Myocyte (in vitro differentiated cells): ENCODE measurements at places on chromosomes 1 and 21. TPM values are rescaled to one million over a fixed set of nuclear protein-coding genes. Genes with fewer than 3 reads are reported as not detected.

Gene COL16A1
- total RNA-seq = 27.9 and 37.7 TPM in 2 replicates

Gene TMCC2
- 15.0 and 24.0 TPM in 2 replicates for total RNA-seq

Gene CNR2
- total RNA-seq = not detected in 2 replicates

Gene TNFRSF18
- 0.47 TPM in 1 of 2 replicates, not detected in the other for total RNA-seq

Gene DYNLT4
- not detected in 2 replicates for total RNA-seq

Gene CXADR
- not detected in 2 replicates for total RNA-seq

Gene ATP1A2
- 28.2 and 60.4 TPM in 2 replicates for total RNA-seq

Gene TRPM2
- not detected in 2 replicates for total RNA-seq

Gene GNG4
- not detected in 2 replicates for total RNA-seq

Gene AVPR1B
- not detected in 2 replicates for total RNA-seq

Gene PLA2G5
- not detected in 2 replicates for total RNA-seq

Gene MTARC1
- 0.31 and 0.51 TPM in 2 replicates for total RNA-seq

Gene SH3BGR
- 17.4 and 24.5 TPM in 2 replicates for total RNA-seq

Gene SPRR2F
- total RNA-seq = not detected in 2 replicates

Gene ANGPTL3
- not detected in 2 replicates for total RNA-seq

Gene FNDC5
- total RNA-seq = 392 and 577 TPM in 2 replicates

Gene CYP4A22
- total RNA-seq = not detected in 2 replicates

Gene DUSP23
- 14.9 and 26.5 TPM in 2 replicates for total RNA-seq

Gene QSOX1
- total RNA-seq = 46.5 and 68.2 TPM in 2 replicates

Gene HSD3B1
- total RNA-seq = not detected in 2 replicates

Gene AIM2
- not detected in 2 replicates for total RNA-seq

Gene LRRN2
- total RNA-seq = 0.13 TPM in 1 of 2 replicates, not detected in the other

Gene TMEM269
- total RNA-seq = 0.03 and 0.05 TPM in 2 replicates

Gene LMX1A
- total RNA-seq = not detected in 2 replicates

Gene GPR25
- not detected in 2 replicates for total RNA-seq

Gene MRPL9
- total RNA-seq = 54.5 and 66.5 TPM in 2 replicates

Gene ILDR2
- 0.13 and 0.21 TPM in 2 replicates for total RNA-seq

Gene HAO2
- 0.11 TPM in 1 of 2 replicates, not detected in the other for total RNA-seq

Gene IVL
- total RNA-seq = not detected in 2 replicates

Gene ABCG1
- total RNA-seq = 0.57 and 1.2 TPM in 2 replicates

Gene TCEA3
- 6.8 and 9.8 TPM in 2 replicates for total RNA-seq

Gene KRTAP19-3
- not detected in 2 replicates for total RNA-seq

Gene MX1
- 14.0 and 22.6 TPM in 2 replicates for total RNA-seq

Gene COL6A1
- 678 and 866 TPM in 2 replicates for total RNA-seq

Gene BACE2
- 21.3 and 23.2 TPM in 2 replicates for total RNA-seq

Gene CFH
- total RNA-seq = 142 and 143 TPM in 2 replicates

Gene ATP1A4
- total RNA-seq = 0.10 and 0.19 TPM in 2 replicates

Gene GJA8
- total RNA-seq = not detected in 2 replicates

Gene USH2A
- total RNA-seq = 0.08 and 0.21 TPM in 2 replicates

Gene IFI44
- total RNA-seq = 33.3 and 39.3 TPM in 2 replicates

Gene RAB3B
- total RNA-seq = 0.78 and 0.88 TPM in 2 replicates

Gene ANGPTL7
- total RNA-seq = 0.99 and 2.8 TPM in 2 replicates

Gene KCNA3
- total RNA-seq = not detected in 2 replicates

Gene CCDC181
- total RNA-seq = 0.47 and 1.2 TPM in 2 replicates

Gene INSRR
- 0.05 TPM in 1 of 2 replicates, not detected in the other for total RNA-seq

Gene FAM229A
- 4.4 and 5.2 TPM in 2 replicates for total RNA-seq
